ENCODE measurements at places on chromosomes 11 and 22.

DNA sequence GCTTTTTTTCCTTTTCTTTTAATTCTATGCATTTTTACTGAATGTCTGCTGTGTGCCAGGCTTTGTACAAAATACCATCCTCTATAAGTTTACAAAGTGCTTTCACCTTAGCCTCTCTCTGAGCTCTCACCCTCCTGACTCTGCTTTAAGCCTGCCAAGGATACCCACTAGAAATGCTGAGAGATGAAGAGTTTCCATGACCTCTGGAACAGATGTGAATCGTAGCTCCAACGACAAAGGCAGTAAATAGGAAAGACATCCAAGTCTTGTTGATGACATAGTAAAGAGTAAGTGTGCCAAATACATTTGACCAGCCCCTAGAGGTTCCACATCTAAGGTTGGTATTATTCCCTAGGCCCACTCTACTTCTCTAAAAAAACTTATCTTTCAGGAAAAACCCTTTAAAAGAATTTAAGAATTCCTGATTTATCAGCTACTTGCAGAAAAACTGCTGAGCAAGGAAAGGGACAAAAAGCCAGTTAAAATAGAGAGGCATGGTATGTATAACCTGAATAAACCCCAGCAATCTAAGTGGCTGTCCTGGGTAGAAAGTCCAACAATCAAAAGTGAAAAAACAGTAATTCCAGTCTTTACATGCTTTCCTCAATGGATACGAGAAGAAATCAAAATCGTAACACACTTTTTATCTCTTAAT is 45.4 kb downstream of the GAB2 start:
- DNase-seq: no peak

DNA sequence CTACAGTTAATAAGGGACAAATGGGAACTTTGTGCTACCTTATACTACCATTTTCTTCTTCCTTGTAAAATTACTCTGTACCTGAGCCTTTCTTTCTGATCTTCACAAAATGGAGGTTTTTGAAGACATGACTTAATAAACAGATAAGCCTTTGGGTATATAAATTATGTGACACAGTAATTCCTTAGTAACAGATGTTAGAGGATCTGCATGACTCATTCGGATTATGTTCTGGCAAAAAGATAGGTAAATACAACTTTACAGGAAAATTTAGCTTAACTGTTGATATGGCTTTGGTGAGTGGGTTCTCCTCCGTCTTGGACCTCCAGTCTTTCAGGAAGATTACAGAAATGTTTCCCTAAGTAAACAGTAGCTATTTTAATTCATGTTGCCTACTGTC is 61.8 kb downstream of the BID start:
- no peak for DNase-seq

GRCh38 chr11:107263844-107264563 is 193.6 kb downstream of the CWF19L2 start:
- DNase-seq: no peak

- peak; percentile 43 for DNase-seq
Measured at GRCh38 chr11:133950874-133951326, 5.9 kb downstream of the IGSF9B start.

GRCh38 chr11:10653261-10653660 is 40.3 kb downstream of the IRAG1 start:
- no peak for DNase-seq
